Osteoblast (primary cell): ENCODE measurements at places on chromosomes 5 and 9.
A peak's percentile ranks its signal among the peaks of the same experiment; 100 is the strongest.

GRCh38 chr9:86181379-86182315 lies 77.8 kb downstream of the C9orf153 start:
- DNase-seq: peak; percentile 36

DNA sequence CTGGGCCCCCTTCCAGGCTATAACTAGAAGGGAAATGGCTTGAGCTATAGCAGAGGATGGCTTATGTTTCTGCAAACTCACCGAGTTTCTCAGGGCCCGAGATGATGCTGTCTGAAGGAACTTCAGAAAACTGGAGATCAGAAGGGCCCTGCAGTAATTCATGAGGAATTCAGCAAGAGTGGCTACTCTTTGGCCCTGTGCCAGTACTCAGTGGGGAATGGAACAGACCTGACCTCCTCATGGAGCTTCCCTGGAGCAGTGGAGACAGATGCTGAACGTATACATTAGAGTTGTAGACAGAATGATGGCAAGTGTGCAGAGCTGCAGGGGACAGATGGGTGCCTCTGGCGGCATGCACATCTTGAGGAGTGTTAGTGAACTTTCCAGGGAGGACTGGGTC lies 17.3 kb upstream of the SMIM32 start:
- no peak for DNase-seq

GRCh38 chr5:54421976-54422375 lies 33.5 kb upstream of the HSPB3 start:
- no peak for DNase-seq

DNA sequence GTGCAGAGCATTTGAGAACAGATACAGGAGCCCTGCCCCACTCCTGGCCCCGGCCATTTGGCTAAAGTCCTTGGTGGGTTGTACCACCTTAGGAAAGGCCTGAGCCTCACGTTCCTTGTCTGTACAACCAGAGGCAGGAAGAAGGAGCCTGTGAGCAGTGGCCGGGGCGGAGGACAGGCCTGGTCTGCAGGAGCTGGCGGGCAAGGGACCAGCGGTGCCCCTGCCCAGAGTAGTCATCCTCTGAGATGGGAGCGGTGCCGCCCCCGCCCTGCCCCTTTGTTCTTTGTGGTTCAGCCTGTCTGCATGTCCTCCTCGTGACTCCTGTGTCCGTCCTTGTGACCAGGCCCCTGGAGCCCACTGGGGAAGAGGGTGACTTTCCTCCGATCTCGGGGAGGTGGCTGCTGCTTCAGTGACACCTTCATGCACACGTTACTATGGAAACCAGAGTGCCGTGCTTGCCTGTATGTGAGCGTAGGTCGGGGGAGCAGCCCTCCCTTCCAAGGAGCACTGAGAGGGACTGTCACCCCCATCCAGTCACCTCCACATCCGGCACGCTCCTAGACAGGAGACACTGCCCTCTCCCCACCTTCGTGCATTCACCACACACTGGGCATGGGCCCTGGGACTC lies 42.9 kb downstream of the UNC5A start:
- DNase-seq: no peak

GRCh38 chr5:103411711-103412110 lies 150.9 kb downstream of the NUDT12 start:
- no peak for DNase-seq

DNA sequence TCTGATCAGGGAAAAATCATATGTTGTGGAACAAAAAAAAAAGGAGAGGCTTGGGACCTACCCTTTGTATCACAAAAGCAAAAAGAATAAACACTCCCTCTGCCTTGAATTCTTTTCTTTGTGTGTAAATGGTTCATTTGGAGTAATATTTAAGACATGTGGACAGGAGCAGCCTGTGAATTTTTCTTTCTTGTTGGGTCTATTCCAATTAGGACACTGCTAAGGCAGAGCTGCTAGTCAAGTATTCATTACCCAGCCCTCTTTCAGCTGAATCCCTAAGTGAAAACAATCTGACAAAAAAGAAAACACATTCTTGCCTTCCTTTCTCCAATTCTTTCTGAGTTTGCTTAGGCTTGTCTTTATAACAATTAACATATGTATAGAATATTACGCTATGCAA lies 330.0 kb downstream of the EBF1 start:
- DNase-seq: no peak

GRCh38 chr9:14993901-14994554 lies 83.8 kb upstream of the FREM1 start:
- no peak for DNase-seq

DNA sequence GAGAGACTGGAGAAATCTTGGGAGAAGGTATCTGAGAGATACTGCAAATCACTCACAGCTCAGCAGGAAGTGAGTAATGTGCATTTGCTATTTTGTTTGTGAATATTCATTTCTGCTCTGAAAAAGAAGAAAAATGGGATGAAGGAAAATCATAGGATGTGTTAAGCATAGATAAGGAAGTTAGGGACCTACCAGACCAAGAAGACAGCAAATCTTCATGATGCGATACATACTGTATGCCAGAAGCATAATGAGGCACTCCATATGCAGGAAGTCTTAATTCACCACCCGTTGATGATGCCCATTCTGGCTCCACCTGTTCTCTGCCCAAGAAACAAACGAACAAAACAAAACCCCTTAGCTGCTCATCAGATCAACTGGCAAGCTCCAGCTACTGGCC lies 6.1 kb upstream of the DAPK1 start:
- DNase-seq: no peak

DNA sequence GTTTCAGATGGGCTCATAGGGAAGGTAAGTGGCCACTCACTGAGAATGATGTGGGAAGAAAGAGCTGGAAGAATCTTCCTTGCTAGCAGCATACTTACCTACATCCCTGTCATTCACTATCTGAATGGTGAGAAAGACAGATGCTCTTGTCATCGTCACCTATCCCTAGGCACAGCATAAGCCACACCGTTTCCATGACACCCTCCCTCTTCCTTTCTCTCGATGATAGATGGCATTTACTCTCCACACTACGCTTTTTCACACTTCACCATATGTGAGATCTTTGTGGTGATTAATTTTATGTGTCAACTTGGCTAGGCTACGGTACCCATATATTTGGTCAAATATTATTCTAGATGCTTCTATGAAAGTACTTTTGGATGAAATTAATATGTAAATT lies 44.4 kb upstream of the FER start:
- DNase-seq: no peak

- no peak for DNase-seq
Observed at GRCh38 chr5:132438917-132439316, 51.7 kb downstream of the IRF1 start.

- DNase-seq: no peak
Observed at GRCh38 chr5:64108674-64109073, 57.0 kb upstream of the RNF180 start.
